Activated CD8-positive, alpha-beta memory T cell treated with anti-CD3 and anti-CD28 coated beads for 1 hour (primary cell): ENCODE measurements at places on chromosomes 12 and 14.

- DNase-seq, result no peak
Observed at GRCh38 chr14:93548102-93548843, 117.5 kb downstream of the UNC79 start.

DNA sequence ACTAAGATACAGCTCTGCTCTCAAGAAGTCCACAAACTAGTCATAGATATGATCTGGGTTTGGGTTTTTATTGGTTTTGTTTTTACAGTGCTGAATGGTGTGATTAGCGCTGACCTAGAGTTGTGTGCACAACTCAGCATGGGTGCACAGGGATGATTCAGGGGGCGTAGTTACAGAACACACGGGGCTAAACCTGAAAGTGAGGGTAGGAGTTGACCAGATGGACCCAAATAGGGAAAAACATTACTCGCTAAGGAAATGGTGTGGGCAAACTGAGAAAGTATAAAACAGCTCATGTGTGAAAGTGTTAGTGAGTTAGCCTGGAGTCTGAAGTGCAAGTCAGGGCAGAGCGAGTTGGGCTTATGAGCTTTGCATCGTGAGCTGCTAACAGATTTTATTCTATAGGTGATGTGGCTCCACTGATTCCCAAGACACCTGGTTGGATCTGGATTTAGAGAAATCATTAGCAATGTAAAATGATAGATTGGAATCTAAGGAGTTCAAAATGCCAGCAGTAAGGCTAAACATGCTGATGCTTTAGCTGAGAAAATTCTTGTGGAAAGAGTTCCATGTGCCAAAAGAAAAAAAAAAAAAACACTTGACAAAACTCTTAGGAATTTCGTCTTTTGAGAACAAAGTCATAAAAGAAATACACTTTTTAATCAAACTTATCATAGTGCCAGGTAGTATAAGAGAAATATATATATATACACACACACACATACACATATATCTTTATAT lies 134.9 kb downstream of the SLC5A8 start:
- DNase-seq, result no peak

DNA sequence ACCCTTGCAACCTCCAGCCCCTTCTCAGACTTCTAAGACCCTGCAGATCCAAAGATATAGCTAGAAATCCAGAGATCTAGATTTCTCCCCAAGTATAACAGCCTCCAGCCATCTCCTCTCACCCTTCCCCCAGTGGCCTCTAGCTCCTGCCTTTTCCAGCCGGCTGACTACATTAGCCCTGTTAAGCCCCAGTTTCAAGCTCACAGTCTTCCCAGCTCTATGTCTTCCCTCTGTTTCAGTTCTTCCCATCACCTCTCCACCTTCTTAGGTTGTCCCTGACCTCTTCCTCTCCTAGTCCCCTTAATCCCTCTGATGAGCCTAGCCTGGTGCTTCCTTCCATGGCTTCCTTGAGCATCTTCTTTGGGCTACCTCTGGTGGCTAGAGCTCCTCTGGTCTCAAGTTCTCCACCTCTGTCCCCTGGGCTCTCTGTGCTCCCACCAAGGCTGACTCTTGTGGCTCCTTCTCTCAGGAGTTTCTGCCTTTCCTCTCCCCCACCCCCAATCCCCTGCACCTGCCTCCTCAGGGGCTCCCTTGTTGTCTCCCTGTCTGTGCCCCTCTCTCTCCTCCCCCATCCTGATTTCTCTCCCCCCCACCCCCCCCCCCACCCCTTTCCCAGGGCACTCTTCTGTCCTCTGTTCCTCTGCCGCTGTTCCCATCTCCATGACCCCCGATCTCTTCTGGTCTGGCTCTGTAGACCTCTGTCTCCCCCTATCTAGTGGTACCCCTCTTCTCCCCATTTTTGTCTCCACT lies 816 bp upstream of the GDF11 start:
- DNase-seq, result no peak

DNA sequence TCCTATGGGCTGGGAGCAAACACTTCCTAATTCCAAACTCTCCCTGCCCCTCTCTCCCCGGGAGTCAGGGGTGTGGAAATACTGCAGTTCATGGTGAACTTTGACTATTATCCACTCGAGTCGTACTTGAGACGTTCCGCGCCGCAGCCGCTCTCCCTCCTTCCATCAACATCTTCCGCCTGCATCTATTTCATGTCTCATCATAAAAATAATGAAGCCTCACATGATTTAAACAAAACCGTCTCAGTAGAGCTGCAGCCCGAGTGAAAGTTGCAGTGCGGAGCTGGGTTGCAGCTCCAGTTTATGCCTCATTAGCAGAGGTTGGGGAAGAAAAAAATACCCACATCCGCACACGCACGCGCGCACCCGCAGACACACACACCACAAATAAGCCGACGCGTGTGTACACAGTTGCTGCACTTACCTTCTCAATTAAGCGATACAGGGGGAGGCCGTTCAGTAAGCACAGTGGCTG lies 283 bp downstream of the LMO3 start:
- DNase-seq, result no peak

DNA sequence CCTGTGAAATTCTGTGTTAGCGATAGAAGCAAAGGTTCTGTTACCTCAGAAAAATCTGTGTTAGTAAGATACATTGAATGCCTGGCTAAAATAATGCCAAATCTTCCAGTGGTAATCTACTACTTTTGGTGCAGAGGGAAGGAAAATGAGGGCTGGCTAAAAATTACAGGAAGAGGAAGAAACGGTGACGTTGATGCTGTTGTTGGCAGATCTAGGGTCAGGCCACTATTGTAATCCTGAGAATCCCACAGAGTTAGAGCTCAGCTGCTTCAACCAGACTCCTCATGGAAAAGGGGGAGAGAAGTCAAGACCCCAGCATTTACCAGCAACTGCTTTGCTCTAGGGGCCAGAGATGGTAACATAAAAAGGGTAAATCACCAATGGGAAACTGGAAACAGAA lies 145.1 kb downstream of the PPM1H start:
- no peak for DNase-seq

DNA sequence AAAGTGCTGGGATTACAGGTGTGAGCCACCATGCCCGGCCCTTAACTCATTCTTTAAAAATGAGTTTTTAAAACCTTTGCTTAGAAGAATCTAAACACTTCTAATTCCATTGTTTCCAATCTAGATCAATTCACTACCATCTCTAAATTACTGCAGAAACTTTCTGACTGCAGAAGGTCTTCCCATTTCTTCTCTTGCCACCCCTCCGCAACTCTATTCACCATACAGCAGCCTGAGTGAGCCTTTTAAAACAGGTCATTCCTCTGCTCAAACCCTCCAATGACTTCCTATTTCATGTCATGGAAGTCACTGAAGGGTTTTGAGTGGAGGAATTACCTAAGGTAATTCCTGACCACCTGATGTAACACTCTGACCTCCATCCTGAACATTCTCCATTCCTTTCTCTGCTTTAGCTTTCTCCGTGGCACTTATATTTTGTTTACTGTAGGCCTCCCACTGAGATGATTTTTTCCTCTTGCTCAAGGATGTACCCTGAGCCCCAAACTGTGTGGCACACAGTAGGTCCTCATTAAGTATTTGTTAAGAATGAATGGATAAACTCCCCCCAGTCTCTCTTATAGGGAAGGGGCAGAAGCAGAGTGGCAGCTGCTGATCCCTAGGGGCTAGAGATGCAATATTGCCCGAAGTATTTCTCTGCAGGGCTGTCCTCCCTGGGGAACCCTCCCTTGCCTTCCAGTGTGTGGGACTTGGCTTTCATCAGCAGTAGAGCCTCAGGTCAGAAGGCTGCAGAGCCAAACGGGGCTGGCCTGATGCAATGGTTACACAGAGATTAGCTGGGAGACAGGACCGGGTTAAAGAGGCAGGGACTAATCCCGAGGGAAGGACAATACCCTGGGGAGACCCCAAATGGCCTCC lies 1.2 kb downstream of the DDIT3 start:
- DNase-seq, result no peak
